ENCODE measurements at places on chromosomes 7 and 10. TPM values are rescaled to one million over a fixed set of nuclear protein-coding genes. Genes with fewer than 3 reads are reported as not detected.

DNA sequence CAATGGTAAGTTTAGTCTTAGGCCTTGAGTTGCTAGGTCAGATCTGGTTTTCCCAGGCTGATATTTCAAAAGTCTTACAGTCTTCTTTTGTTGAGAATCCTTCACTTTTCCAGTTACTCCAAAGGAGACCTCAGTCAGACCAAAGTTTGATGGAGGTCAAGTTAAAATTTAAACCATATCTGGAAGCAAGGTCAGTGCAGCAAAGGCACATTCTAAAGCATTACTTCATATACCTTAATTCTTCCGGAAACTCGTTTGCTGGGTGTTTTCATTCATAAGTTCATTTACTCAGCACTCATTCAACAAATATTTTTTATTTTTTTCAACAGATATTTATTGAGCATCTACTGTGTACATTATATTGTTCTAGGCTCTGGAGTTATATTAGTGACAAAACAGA, 403.0 kb upstream of the LRGUK start:
- H3K4me3 ChIP-seq: no peak overlapping the region
- no peaks in the 10 kb centered on the region for H3K27me3 ChIP-seq
- DNase-seq: no peak
- no peaks in the 10 kb centered on the region for H3K36me3 ChIP-seq

- peaks cover 9% of the 10 kb centered on the region for H3K4me1 ChIP-seq
- no peak for DNase-seq
- no peak overlapping the region for H3K27ac ChIP-seq
- peaks cover 5% of the 10 kb centered on the region for H3K27me3 ChIP-seq
Measured at GRCh38 chr7:29993140-29993539, 3.5 kb upstream of the SCRN1 start.

GRCh38 chr10:62177111-62177510, 91.5 kb downstream of the RTKN2 start:
- no peaks in the 10 kb centered on the region for H3K27me3 ChIP-seq
- H3K4me1 ChIP-seq: no peaks in the 10 kb centered on the region
- no peak for DNase-seq

DNA sequence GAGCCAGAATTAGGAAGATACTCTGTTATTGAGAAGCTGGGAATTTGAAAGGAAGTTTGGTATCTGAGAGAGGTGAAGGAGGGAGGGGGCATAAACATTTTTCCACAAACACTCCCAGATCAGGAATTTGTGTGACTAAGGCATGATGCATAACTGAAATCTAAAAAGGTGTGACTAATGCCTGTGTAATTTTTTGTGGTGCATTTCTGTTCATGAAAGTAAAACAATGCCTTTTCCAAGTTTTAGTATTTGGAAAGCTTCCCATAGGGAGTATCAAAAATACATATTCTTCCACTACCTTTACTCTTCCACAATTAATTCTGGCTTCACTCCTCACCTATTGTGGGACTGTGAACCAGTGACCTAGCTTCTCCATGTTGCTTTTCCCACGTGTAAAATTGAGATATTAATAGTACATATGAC, 56.4 kb upstream of the CAV2 start:
- no peaks in the 10 kb centered on the region for H3K36me3 ChIP-seq
- peak overlapping the region; percentile 51 for H3K27ac ChIP-seq
- H3K27me3 ChIP-seq: no peaks in the 10 kb centered on the region
- H3K4me1 ChIP-seq: peaks cover 19% of the 10 kb centered on the region

DNA sequence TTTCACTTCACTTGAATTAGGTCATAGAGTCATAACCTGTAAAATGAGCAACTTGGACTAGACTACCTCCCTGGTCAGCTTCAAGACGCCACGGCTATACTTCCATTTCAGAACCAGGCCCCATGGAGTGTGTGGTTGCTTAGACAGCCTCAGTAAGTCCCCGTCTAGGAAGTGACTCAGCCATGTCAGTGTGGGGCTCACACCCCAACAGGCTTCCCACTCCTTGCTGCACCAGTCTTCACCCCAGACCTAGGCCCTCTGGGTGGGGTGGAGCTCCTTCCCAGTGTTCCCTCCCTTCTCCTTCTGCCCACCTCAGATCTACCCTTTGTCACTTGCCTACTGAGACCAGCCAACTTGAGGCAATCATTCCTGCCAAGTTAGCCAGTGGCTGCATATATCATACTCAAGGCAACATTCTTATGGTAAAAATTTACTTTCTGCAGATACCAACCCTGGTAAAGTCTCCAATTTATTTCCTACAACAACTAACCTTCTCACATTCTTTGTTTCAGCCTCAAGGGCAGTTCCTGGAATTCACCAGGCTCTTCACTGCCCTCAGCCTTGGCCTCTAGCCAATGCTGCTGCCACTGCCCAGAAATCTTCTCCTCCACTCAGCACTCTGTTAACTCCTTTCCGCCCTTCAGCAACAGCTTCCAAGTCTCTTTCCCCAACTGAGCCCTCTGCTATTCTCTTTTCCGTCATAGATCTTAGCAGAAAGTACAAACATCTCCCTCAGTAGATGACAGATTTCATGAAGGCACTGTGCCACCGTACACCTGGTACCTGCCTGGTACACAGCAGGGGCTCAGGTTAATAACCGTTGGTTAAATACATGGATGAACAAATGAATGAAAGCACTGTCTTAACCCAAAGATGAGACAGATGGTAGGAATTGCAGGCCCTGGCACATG, 31.3 kb upstream of the ZNRF2 start:
- peaks cover 31% of the 10 kb centered on the region for H3K4me1 ChIP-seq
- peak overlapping the region; percentile 54 for H3K27ac ChIP-seq
- H3K4me3 ChIP-seq: no peak overlapping the region
- H3K36me3 ChIP-seq: no peaks in the 10 kb centered on the region
- H3K27me3 ChIP-seq: no peaks in the 10 kb centered on the region

DNA sequence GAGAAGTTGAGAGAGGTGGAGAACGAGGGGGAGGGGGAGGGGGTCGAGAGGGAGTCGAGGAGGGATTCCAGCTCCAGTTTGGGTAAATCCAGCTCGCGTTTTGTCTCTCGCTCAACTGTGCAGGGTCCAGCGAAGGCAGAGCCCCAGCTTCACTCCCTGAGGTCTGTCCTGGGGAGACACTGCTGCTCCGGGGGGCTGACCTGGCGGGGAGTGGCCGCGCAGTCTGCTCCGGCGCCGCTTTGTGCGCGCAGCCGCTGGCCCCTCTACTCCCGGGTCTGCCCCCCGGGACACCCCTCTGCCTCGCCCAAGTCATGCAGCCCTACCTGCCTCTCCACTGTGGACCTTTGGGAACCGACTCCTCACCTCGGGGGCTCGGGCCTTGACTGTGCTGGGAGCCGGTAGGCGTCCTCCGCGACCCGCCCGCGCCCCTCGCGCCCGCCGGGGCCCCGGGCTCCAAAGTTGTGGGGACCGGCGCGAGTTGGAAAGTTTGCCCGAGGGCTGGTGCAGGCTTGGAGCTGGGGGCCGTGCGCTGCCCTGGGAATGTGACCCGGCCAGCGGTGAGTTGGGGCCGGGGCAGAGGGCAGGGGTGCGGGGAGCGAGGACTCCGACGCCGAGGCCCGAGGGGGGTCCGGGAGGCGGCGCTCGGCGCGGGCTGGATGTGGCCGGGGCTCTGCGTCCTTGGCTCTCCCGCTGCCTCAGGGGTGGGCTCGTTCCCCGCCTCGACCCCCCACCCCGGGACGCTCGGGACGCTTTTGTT, at the start of gene TET1:
Gene TET1 (plus strand): TSS at position 152 of the 757 bp plus-strand sequence. CDS start 12,002 bp downstream, outside the sequence.
- H3K27me3 ChIP-seq: peaks cover 21% of the 10 kb centered on the region
- DNase-seq: no peak
- H3K4me3 ChIP-seq: peak within 1 kb of the TSS; percentile 69
- peaks cover 15% of the 10 kb centered on the region for H3K4me1 ChIP-seq
- H3K36me3 ChIP-seq: no peaks in the 10 kb centered on the region
- H3K27ac ChIP-seq: no peak within 1 kb of the TSS

- DNase-seq: no peak
- no peak overlapping the region for H3K4me3 ChIP-seq
- H3K27me3 ChIP-seq: no peaks in the 10 kb centered on the region
- H3K27ac ChIP-seq: peak overlapping the region; percentile 31
- H3K4me1 ChIP-seq: no peaks in the 10 kb centered on the region
Measured at GRCh38 chr7:34991938-34992840, 45.1 kb downstream of the DPY19L1 start.

GRCh38 chr7:27394871-27395270, 152.3 kb downstream of the EVX1 start:
- no peaks in the 10 kb centered on the region for H3K27me3 ChIP-seq
- no peaks in the 10 kb centered on the region for H3K36me3 ChIP-seq
- H3K4me1 ChIP-seq: no peaks in the 10 kb centered on the region
- H3K27ac ChIP-seq: no peak overlapping the region

DNA sequence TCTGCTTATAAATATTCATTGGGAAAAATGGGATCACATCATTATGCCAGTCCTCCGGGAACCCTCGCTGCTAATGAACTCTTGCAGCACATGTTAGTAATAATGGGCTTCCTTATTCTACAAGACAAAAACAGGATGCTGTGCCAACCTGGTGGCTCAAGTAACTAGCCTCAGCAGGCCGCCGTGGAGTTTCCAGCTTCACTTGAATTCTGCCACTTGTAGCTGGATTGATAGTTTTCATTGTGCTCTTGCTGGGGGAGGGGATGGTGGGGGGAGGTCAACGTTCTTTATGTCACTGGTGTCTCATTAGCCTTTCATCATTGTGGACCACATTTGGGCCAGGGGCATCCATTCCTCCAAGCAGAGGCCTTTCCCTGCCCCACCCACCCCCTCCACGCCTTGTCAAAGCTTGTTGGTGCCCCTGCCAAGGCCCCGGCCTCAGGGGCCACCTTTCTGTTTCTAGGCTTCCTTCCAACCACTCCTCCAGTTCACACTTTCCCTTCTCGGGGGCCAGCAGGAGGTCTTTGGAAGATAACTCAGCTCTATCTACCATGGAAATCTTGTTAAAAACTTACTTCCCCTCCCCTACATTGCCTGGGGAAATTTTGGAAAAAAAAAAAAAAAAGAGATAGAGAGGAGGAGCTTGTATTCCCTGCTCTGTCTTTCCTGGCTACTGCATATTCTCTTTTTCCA, 153.9 kb downstream of the BMPER start:
- DNase-seq: no peak
- no peak overlapping the region for H3K27ac ChIP-seq
- no peaks in the 10 kb centered on the region for H3K27me3 ChIP-seq
- H3K36me3 ChIP-seq: no peaks in the 10 kb centered on the region
- H3K4me3 ChIP-seq: no peak overlapping the region

GRCh38 chr10:78861529-78862327, 207.0 kb upstream of the ZMIZ1 start:
- no peaks in the 10 kb centered on the region for H3K27me3 ChIP-seq
- DNase-seq: no peak
- no peaks in the 10 kb centered on the region for H3K36me3 ChIP-seq

GRCh38 chr7:124275411-124275810, 242.5 kb upstream of the TMEM229A start:
- no peak overlapping the region for H3K4me3 ChIP-seq
- H3K36me3 ChIP-seq: no peaks in the 10 kb centered on the region
- H3K27me3 ChIP-seq: no peaks in the 10 kb centered on the region
- H3K4me1 ChIP-seq: no peaks in the 10 kb centered on the region
- no peak overlapping the region for H3K27ac ChIP-seq
- no peak for DNase-seq

GRCh38 chr7:114718861-114719260, 203.0 kb upstream of the MDFIC start:
- H3K36me3 ChIP-seq: no peaks in the 10 kb centered on the region
- H3K4me1 ChIP-seq: no peaks in the 10 kb centered on the region
- no peaks in the 10 kb centered on the region for H3K27me3 ChIP-seq
- no peak overlapping the region for H3K27ac ChIP-seq
- no peak for DNase-seq

DNA sequence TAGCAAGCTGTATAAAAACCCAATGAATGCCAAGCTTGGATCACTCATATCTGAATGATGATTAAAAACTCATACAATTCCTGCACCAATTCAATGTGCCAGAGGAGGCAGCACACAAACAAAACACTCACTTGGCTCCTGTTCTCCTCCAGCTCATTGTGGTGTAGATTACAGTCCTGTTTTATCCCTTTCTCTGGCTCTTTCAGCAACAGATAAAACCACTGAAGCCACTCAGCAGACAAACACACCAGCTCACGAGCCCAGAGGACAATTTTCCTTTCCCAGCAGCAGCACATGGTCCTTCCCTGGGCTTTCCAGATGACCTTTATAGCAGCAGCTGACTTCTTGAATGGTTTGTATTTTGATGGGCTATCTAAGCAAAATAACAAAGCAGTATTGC, 107.3 kb upstream of the STARD3NL start:
- H3K36me3 ChIP-seq: no peaks in the 10 kb centered on the region
- no peak for DNase-seq
- no peaks in the 10 kb centered on the region for H3K4me1 ChIP-seq
- H3K27ac ChIP-seq: no peak overlapping the region
- H3K27me3 ChIP-seq: no peaks in the 10 kb centered on the region
- no peak overlapping the region for H3K4me3 ChIP-seq

- no peak overlapping the region for H3K4me3 ChIP-seq
- no peak for DNase-seq
- H3K27ac ChIP-seq: no peak overlapping the region
- no peaks in the 10 kb centered on the region for H3K36me3 ChIP-seq
Measured at GRCh38 chr10:36425131-36425797, 700.1 kb upstream of the ANKRD30A start.

GRCh38 chr10:125226823-125227222, 66.5 kb upstream of the CTBP2 start:
- no peaks in the 10 kb centered on the region for H3K4me1 ChIP-seq
- no peaks in the 10 kb centered on the region for H3K27me3 ChIP-seq
- H3K4me3 ChIP-seq: no peak overlapping the region
- H3K36me3 ChIP-seq: no peaks in the 10 kb centered on the region
- DNase-seq: no peak
- H3K27ac ChIP-seq: no peak overlapping the region

DNA sequence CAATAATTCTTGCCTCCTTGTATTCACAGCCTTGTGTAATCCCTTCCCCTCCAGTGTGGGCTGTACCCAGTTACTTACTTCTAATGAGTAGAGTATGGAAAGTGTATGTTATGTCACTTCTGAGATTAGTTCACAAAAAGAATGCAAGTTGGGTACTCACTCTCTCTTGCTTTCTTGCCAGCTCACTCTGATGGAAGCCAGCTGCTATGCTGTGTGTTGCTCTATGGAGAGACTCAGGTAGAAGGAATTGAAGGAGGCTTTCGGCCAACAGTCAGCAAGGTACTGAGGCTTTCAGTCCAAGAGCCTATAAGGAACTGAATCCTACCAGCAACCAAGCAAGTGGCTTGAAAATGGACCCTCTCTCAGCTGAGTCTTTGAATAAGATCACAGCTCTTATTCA, 9.7 kb upstream of the BICC1 start:
- no peak overlapping the region for H3K27ac ChIP-seq
- H3K36me3 ChIP-seq: no peaks in the 10 kb centered on the region
- DNase-seq: no peak
- no peaks in the 10 kb centered on the region for H3K27me3 ChIP-seq
- H3K4me3 ChIP-seq: no peak overlapping the region
- H3K4me1 ChIP-seq: no peaks in the 10 kb centered on the region

SLC29A4 gene
- total RNA-seq: 2.7 TPM

CTAGE8 gene
- total RNA-seq: 4.2 TPM

ZNF365 gene
- 1.2 TPM for total RNA-seq

FAM25C gene
- not detected for total RNA-seq

SNX13 gene
- total RNA-seq: 62.7 TPM

AOAH gene
- 29.2 TPM for total RNA-seq

TUBAL3 gene
- total RNA-seq: not detected

NPY4R2 gene
- total RNA-seq: 1.9 TPM

HOXA1 gene
- total RNA-seq: 0.77 TPM

NUPR2 gene
- not detected for total RNA-seq

GIMAP1 gene
- 18.8 TPM for total RNA-seq

FKBP9 gene
- total RNA-seq: 104 TPM

Measured in lower lobe of right lung (tissue), 2 donors.